MG63 (cell line): ENCODE measurements at places on chromosomes 13 and 19.

DNA sequence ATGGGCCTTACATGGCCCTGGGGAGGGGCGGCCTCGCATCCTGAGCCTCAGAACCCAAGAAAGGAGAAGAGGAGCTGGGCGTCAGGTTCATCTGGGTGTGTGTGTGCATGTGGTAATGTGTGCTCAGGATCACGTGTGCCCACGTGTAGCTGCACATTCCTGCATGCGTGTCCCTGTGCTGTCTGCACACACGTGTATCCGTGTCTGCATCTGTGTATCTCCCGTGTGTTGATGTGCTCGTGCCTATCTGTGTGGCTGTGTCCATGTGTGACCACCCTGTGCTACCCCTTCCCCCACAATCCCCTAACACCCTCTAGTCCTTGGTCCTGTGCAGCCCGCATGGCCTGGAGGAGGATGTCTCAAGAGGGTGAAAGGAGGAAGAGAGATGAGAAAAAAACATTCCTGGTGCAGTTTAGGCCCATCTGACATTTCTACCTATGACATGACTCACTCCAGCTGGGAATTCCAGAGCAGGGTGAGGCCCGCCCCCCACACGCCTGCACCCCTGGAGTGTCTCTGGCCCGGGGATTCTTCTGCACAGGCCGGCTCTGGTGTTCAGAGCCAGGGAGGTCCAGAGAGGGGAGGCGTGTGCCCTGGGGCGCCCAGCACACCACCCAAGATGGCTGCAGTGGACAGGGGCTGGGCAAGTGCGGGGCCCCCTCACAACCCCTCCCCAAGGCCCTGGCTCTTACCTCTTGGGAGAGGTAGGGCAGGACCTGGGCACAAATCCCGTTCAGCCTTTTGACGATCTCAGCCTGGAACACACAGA lies 7.1 kb downstream of the TLE5 start:
- no peak for DNase-seq

- DNase-seq: no peak
Measured at GRCh38 chr19:49136771-49137171, 17.4 kb downstream of the PPFIA3 start.

GRCh38 chr19:58516964-58517833 lies 2.4 kb downstream of the ZBTB45 start:
- no peak for DNase-seq

- DNase-seq: no peak
Measured at GRCh38 chr19:45919678-45920077, 5.1 kb upstream of the NANOS2 start.

DNA sequence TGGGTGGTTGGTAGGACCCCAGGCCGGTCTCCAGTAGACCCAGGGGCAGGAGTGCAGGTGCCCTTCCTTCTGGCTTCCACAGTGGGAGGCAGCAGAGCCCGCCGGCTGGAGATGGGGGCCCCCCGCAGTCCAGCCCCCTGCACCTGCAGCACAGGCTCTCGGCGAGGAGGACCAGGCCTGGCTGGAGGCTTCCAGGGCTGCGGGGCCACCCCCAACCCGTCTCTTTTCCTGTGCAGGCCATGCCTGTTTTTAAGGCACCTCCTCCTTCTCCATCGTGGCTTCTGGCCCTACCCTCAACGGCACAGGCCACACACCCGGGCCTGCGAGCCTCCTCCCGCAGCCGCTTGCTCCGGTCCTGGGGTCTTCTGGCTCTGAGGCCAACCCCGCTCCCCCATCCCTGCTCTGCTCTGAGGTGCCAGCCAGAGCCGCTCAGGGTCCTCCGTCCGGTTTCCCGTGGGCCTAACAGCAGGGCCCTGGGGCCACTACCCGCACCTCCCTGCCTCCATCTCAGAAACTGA lies 77.2 kb upstream of the ANKRD10 start:
- no peak for DNase-seq

GRCh38 chr13:98892077-98892476 lies 85.8 kb downstream of the DOCK9 start:
- DNase-seq: no peak

- DNase-seq: peak; percentile 33
Measured at GRCh38 chr19:36489920-36490415, 607 bp upstream of the ZNF566 start.

- DNase-seq: no peak
Measured at GRCh38 chr19:18586306-18586705, 2.3 kb upstream of the REX1BD start.

GRCh38 chr13:85772367-85772766 lies 26.9 kb downstream of the SLITRK6 start:
- no peak for DNase-seq

GRCh38 chr19:2668175-2668763 lies 34.2 kb downstream of the GNG7 start:
- DNase-seq: no peak

GRCh38 chr19:6047741-6048251 lies 62.5 kb downstream of the RFX2 start:
- DNase-seq: peak; percentile 33

GRCh38 chr13:51006067-51006845 lies 96.7 kb downstream of the RNASEH2B start:
- DNase-seq: peak; percentile 68

DNA sequence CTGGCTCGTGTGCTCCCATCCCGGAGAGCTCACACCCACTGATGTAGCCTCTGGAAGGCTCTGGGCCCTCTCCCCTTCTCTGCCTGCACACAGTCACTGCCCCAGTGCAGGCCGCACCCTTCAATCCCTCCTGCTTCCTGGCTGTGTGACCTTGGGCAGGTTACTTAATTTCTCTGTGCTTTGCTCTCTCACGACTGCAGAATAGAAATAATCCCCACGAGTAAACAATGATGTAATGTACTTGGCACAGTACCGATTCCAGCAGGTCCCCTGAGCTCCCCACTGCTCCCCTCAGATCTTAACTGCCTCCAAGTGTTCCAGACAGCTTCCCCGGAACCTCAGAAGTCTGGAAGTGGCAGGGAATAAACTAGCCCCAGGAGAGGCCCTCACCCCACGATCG lies 16.1 kb downstream of the LIG1 start:
- no peak for DNase-seq

GRCh38 chr19:44617110-44617880 lies 3.9 kb downstream of the IGSF23 start:
- no peak for DNase-seq

GRCh38 chr13:95676105-95676761 lies 706 bp upstream of the DNAJC3 start:
- DNase-seq: peak; percentile 0

DNA sequence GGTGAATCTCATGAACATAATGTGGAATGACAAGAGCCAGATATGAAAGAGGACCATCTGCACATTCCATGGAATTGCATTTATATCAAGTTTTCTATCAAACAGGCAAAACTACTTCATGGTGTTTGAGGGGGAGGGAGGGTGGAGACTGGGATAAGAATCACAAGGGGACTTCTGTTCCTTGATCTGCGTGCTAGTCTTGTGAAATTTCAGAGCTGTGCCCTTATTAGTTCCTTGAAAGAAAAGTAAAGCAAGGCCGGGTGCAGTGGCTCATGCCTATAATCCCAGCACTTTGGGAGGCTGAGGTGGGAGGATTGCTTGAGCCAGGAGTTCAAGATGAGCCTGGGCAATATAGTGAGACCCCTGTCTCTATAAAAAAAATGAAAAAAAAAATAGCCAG lies 30.2 kb upstream of the CEBPG start:
- DNase-seq: no peak

DNA sequence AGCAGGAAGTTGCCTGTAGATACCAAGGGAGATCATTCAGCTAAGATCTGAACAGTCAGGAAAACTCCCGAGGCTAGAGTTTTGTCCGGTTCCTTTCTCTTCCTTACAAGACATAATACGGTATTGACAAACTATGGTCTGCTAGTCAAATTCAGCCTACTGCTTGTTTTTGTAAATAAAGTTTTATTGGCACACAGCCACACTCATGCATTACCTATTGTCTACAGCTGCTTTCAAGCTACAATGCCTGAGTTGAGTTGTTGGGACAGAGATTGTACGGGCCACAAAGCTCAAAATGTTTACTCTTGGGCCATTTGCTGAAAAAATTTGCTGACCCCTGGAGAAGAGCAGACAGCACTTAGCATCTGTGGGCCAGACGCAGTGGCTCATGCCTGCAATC lies 2.5 kb downstream of the SLC1A6 start:
- no peak for DNase-seq

DNA sequence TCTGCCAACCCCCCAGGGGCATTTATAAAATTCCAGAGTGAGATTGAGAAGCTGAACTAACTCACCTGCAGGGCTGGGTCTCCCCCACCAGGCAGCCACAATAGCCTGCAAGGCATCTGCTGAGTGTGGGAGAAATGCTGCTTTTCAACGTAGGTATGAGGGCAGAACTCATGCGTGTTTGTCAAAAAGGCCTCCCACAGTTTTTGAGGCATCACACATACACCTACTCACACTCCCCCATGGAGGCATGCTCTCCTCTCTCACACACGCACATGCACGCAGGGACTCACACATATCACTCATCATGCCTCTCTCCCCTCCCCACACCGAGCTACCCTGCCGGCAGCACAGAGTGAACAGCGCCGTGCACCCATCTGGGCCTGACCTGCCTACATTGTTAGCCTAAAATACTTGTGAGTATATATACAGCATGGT lies 390.5 kb downstream of the FGF9 start:
- DNase-seq: no peak

DNA sequence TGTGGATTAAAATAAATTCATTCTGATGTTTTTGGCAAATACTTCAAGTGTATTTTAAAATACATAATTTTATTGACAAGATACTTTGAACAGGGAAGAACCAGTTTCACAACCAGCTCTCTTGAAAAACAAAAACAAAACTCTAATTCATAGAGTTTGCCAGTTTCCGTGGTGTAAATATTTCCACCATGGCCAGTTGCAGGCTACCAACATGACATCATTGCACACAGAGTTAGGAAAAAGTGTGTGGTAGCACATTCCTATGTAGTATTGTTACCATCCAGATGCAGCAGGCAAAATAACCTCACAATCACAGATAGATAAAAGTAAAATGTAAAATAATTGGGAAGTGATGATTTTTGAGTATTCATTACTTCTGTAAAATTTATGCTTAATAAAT lies 7.7 kb upstream of the RNF113B start:
- DNase-seq: no peak

- no peak for DNase-seq
Measured at GRCh38 chr13:111267784-111268183, 52.7 kb upstream of the TEX29 start.

GRCh38 chr19:28535352-28535775 lies 677.6 kb downstream of the UQCRFS1 start:
- no peak for DNase-seq
